Lung microvascular endothelial cell (primary cell): ENCODE measurements at places on chromosomes 11 and 22.

- DNase-seq, result no peak
Observed at GRCh38 chr22:44683881-44684280, 18.1 kb upstream of the PRR5 start.

- DNase-seq, result no peak
Observed at GRCh38 chr11:119298726-119299125, 18.2 kb downstream of the MCAM start.

DNA sequence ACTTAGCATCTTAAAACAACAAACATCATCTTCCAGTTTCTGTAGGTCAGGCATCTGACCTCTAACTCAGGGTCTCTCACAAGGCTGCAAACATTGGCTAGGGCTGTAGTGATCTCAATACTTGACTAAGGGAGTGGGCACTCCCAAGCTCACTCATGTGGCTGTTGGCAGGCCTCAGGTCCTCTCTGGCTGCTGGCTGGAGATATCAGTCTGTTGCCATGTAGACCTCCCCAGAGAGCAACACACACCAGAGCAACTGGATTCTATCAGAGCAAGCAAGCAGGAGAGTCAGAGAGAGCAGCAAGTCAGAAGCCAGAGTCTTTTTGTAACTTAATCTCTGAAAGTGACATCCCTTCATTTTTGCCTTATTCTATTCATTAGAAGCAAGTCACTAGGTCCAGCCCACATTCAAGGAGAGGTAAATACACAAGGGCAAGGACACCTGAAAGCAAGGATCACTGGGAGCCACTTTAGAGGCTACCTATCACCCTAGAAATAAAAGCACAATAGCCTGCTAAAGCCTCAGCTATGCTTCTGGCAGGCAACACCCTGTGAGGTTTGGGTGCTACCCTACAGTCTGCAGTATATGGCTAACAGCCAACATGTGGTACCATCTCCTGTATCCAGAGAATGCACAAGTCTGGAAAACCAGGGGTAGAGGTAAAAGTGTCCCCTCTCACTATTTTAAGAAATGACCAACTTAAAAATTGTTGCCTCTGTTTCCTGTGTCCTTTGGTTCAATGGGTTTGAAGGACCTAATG, 33.5 kb upstream of the CD44 start:
- DNase-seq, result no peak

DNA sequence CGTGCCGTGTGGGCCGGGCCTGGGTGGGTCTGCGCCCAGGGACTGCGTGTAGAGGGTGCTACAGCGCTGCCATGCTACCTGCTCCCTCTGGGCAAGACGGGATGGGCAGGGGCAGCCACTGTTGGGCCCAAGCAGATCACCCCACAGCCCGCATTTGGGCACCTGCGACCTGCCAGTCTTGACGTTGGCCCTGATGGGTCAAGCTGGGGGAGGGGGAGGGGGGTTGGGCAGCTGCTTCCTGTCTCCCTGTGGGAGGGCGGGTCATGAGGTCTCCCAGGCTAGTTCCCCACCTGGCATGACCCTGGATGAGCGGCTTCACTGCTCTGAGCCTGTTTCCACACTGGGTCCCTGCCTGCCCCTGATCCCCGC, 2.8 kb upstream of the RPS19BP1 start:
- no peak for DNase-seq

DNA sequence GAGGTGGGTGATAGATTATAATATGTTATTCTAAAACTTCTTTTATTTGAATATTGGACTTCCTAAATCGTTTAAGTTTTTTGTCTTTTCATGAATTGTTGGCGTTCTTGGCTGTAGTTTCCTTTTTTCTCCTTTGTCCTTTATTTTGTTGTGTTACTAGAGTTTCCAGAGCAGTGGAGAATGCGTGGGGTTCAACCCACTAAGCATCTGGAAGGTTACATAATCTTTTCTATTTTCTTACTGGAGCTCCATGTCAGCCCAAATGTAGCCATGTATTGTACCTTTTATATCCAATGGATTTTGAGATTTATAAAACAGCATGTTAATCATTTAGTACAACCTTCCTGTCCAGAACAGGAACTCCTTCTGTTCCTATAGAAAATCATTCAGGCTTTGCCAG, 63.2 kb downstream of the PPP6R3 start:
- DNase-seq, result no peak

DNA sequence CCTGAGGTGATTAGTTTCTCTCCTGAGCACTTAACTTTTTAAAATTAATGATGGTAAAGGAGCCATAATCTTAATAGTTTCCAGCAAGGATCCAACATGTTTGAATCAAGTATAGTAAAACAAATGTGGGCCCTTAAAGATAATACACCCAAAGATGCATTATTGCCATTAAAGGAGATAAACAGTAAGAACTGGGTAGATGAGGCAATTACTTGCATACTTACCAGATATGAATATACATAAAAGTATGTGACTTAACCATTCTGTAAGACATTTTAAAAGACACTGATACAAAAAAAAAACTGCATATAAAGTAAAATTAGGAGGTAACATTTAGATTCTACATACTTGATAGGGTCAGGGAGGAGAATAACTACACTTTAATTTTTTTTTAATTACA, 48.2 kb downstream of the CADM1 start:
- DNase-seq, result no peak

GRCh38 chr11:113584371-113584770, 109.2 kb upstream of the DRD2 start:
- no peak for DNase-seq

DNA sequence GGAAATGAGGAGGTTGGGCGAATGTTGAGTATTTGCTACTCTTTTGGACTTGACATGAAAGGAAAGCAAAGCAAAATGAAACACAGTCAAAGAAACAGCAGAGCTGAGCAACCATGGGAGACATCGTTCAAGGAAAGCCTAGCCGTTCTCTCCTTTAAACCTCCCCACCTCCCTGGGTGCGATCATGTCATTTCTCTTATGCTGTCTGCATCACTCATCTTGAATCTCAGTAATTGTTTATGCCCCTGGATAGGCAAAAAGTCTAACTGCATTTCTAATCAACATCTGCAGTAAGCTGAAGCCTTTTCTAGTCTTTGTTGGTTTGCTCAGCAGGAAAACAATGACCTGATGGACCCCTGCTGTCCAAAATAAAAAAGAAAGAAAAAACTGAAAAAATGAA, 107.0 kb downstream of the MSANTD4 start:
- no peak for DNase-seq

DNA sequence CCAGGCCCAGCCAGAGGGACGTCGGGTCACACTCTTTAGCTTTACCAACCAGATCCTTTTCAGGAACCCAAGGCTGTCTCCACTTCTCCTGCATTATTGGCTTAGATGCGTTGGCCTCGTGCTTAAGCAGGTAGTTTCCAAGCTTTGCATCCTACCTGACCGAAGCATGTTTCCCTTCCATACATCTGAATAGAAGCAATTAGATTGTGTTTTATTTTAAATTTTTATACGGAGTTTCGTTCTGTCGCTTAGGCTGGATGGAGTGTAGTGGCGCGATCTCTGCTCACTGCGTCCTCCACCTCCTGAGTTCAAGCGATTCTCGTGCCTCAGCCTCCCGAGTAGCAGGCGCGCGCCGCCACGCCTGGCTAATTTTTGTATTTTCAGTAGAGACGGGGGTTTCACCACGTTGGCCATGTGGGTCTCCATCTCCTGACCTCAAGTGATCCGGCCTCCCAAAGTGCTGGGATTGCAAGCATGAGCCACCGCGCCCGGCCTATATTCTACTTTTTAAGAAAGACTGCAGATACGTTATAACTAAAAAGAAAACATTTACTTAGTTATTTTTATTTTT, 677 bp downstream of the DYNC2H1 start:
- DNase-seq, result no peak

DNA sequence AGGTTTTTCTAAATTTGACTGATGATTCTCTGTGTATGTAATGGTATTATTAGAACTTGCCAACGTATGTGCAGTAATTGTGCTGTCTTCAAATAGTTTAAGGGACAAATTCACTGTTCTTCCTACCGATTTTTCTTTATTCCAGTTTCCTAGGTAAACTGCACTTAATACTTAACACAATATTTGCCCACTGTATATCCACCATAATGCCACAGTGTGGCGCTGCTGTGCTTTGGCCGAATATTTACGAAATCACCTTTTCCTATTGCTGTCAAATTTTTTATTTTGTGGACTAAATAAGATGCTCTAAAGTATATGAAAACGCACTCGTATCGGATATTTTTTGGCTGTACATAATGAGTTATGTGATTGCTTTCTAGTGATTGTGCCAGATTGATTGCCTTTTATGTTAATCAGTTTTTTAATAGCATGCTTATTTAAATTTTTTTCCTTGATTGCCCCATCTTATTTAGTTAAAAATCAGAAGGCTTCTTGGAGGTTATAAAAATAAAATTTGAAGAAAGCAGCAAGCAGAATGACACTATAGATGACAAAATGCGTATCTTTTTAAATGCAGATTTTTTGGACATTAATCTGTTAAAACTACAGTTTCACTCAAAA, 10.5 kb downstream of the AASDHPPT start:
- peak; percentile 72 for DNase-seq

GRCh38 chr11:29224739-29225384, 792.0 kb downstream of the KCNA4 start:
- DNase-seq, result no peak

DNA sequence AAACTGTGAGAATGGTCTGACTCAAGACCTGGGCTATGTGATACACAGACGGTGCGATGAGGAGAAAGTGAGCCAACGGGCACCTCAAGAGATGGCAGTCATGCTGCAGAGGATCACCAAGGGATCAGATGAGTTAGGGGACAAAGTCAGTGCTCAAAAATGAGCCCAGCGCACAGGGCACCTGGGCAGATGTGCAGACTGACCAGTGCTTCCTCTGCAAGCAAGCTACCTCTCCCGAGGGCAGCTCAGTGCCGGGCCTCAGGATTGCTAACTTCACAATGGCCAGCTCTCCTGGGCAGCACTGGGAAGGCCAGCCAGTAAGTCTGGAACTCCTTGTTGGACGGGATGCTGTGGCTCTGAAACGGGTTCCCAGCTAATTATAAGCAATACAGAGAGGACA, 15.3 kb downstream of the HDHD5 start:
- DNase-seq, result no peak

GRCh38 chr11:34650528-34650927, 29.6 kb downstream of the EHF start:
- no peak for DNase-seq

DNA sequence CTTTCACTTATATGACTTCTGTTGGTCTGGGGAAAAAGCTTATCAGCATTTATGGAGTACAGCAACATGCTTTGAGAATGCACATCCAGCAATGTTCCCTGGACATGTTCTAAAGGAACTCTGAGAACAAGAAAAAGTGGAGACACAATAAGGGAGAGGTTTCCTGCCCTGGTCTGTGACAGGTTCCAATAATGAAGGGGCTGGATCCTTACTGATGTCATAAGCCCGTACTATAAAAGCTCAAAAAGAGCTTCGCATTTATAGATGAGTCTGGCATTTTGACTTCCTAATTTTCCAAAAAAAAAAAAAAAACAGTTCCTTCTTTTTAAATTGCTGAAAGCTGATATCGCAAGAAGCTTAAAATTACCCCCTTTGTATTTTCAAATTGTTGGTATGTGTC, 129.1 kb downstream of the MPPED2 start:
- DNase-seq, result no peak

DNA sequence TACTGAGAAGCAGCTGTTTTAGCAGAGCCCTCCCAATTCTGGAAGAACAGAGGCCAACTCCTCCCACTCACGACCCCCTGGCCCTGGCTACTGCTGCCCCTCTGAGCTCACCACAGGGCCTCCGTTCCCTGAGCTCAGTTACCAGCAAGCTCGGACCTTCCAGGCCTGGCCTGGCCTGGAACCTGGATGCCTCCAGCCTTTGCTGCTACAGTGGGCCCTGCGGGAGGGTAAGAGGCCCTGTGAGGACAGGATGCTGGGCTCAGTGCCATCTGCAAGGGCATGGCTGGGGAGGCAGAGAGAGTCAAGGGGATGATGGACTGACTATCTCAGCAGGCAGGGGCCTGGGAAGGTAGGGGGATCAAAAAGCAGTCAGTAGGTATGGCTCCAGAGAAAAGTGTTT, 209.9 kb upstream of the NCAM1 start:
- no peak for DNase-seq
